ENCODE measurements at places on chromosomes 2 and 18.
A peak's percentile ranks its signal among the peaks of the same experiment; 100 is the strongest.

GRCh38 chr2:191824398-191824797 is 22.5 kb downstream of the CAVIN2 start:
- no peak for DNase-seq

DNA sequence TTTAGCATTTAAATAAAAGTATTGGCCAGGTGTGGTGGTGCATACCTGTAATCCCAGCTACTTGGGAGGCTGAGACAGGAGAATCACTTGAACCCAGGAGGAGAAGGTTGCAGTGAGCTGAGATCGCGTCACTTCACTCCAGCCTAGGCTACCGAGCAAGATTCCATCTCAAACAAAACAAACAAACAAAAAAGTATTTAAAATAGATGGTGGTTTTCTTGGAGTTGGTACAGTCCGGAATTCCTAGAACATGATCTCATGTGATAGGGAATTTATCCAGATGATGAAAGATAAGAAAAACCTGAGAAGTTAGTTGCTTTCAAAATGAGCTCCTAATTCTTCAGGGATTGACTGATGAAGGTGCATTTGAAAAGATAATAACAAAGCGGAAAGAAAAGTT is 62.0 kb downstream of the BIRC6 start:
- DNase-seq: no peak

GRCh38 chr2:239601880-239602279 is 201.1 kb upstream of the HDAC4 start:
- DNase-seq: no peak

DNA sequence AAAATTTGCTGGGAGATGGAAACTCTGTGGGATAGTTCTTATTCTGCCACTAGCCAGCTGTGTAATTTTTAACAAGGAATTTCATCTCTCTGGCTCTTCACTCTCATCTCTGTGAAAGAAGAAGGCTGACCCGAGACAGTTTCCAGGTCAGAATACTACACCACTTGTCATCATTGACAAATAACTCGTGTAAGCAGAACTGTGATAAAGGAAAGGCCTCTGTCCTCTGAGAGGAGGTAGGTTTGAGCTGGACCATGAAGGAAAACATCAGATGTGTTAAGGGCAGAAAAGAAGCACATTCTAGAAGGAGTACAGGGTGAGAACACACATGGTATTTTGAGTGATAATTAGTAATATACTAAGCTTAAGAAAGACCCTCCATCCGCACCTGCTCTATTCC is 211.4 kb upstream of the DDX18 start:
- no peak for DNase-seq

DNA sequence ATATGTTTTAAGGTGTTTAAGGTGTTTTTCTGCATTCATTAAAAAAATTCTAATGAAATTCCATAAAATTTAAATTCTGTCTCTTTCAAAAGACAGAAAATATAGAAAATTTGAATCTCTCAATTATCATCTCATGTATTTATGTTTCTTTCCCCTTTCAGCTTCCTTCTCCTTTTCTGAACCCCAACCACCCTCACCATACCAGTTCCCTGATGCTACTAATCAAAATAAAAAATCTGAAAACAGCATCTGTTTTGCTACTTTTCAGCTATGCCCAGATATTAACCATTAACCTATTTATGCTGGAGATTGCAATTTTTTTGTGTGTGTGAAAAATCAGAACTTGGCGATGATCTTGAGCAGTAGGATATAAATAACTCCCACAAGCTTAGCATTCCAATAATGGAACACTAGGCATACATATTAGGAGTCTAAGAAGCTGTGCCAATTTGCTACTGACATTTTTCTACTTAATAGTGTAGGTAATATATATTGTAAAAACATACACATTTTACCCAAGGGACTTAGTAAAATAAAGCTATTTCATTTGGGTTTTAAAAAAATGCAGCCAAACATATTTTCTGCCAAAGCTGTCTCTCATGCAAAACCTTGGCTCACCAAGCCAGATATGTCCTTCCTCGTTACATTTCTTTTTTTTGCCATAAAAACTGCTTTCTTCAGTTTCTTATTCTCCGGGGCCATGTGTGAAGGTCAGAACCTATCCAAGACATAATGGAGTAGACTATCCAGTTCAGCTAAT is 32.6 kb upstream of the AGPS start:
- DNase-seq: no peak

DNA sequence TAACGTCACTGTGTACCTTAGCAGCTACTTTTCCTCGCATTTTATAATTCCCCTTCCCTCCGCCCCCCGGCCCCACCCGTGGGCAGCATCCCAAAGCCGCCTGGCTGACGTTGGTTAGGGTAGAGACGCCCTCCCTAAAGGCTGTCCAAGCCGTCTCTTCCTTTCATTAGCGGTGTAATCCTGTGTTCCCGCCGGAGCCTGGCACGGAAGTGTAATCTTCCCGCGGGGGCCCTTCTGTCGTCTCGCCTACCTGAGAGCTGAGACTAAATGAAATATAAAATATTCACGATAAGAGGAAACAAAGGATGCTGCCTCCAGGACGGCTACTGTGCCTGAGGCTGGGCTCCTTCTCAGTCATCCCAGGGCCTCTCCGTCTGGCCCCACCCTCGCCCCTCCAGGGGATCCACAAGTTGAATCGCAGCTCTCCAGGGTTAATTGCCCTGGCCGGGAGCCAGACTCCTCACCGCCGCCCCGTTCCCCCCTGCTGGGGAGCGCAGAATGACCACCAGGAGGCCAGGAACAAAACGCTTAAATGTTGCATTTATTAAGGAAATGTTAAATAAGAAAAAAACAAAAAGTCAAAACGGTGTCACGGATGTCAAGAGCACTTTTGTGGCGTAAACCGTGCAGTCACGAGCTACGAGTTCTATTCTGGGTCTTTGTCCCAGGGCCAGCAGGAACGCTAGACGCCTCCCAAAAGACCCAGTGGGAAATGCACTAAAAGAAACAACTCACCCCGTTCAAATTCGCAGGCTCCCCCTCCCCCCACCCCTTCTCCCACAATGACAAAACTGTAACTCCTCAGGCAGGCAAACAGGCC is 1.5 kb downstream of the RPRM start:
- no peak for DNase-seq

GRCh38 chr2:176826984-176827668 is 385.5 kb upstream of the HNRNPA3 start:
- no peak for DNase-seq

DNA sequence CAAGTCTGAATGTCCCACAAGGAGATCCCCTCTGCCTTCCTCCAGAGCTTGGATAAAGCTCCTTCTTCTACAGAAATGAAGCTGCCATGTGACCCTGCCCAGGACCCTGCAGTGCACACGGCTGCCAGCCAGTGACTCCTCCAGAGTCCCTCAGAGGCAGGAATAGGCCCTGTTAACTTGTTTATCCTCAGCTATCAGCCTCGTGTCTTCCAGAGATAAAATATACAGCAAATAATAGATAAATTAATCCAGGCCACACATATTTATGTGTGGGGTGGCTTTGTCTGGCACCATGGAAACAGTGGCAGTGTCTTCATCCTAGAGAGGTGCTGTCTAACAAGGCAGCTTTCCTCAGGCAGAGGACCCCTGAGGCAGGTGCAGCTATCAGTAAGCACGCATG is 66.7 kb downstream of the TMEM18 start:
- DNase-seq: no peak

DNA sequence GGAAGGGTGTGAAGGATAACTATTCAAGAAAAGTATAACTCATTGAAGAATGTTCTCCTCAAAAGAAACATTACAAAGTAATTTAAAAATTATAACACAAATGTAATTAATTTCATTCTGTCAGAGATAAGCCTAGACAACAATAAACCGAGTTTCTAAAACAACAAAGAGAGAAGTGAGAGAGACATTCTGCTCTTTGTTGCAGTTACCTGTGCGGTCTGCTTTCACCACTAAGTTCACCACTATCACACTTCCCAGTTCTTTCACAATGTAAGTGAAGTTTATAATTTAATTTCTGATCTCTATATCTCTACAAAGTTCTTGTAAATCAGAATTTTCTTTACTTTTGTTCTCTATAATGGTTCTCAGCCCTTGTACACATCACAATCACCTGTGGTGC is 76.3 kb upstream of the FRZB start:
- DNase-seq: no peak

- DNase-seq: no peak
Observed at GRCh38 chr2:80326861-80327260, 22.3 kb upstream of the LRRTM1 start.

- DNase-seq: peak; percentile 86
Observed at GRCh38 chr18:48228301-48228715, 180.9 kb downstream of the ZBTB7C start.

DNA sequence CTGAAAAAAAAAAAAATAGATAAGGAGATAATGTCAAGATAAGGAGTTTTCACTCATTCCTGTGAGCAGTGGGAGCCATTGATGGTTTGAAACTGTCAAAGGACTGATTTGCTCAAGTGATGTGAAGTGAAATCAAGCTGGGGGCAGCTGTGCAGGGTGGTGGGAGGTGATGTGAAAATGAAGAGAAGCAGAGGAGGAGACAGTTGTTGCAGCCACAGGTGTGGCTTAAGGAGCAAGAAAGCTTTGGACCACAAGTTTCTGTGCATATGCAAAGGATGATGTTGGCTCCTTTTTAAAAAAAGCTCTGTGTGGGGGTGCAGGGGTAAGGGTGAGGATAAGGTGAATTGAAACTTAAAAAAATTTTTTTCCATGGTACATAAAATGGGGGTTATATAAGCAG is 8.3 kb downstream of the EFR3B start:
- DNase-seq: no peak

- no peak for DNase-seq
Observed at GRCh38 chr2:51424418-51424817, 392.5 kb upstream of the NRXN1 start.

DNA sequence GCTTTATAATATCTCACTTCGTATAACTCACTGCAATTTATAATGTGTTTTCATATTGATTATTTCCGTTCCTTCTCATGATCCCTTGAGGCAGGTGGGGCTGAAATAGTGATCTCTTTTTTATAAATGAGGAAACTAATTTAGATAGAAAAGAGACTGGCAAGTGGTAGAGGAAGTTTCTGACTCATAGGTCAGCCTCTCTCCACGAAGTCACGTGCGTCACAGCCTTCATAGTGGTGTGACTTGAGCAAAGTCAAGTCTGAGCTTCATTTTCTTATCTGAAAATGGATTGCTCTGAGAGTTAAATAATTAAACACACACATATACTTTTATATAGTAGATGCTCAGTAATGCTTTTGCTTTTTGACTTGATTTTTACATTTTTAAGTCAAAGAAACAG is 19.9 kb downstream of the ABCG5 start:
- DNase-seq: peak; percentile 62

GRCh38 chr18:28768791-28769768 is 592.1 kb upstream of the CDH2 start:
- no peak for DNase-seq

DNA sequence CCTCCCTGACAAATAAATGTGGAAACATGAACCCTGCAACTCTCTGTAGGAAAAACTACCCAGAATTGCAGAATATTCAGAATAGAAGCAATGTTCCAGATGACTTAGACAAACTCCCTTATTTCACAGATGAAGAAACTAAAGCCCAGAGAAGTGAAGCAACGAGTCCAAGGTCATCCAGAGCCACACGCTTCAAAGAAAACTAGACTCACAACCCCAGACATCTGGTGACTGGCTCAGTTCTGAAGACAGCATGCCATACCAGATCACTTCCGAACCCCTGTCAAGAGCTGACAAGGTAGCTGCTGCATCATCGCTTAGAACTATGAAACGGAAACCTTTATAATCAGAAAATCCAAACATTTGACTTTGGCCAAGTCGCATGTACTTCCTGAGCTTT is 101.3 kb downstream of the PID1 start:
- DNase-seq: no peak

GRCh38 chr2:241216211-241216761 is 27.8 kb downstream of the ANO7 start:
- no peak for DNase-seq

DNA sequence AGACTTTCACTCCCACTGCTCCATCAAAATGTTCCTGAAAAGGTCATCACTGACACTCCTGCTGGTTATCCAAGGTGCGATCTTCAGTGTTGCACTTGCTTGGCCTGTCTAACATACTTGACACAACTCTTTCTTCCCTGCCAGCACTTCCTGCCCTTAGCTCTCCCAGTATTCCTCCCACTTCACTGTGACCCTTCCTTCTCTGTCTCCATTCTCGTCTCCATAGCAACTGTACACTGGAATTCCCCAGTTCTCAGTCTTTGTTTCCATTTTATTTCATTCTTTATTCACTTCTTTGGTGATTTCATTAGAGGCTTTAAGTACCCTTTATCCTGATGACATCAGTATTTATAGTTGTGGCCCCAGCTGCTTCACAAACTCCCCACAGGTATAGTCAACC is 333.0 kb downstream of the IRS1 start:
- no peak for DNase-seq

DNA sequence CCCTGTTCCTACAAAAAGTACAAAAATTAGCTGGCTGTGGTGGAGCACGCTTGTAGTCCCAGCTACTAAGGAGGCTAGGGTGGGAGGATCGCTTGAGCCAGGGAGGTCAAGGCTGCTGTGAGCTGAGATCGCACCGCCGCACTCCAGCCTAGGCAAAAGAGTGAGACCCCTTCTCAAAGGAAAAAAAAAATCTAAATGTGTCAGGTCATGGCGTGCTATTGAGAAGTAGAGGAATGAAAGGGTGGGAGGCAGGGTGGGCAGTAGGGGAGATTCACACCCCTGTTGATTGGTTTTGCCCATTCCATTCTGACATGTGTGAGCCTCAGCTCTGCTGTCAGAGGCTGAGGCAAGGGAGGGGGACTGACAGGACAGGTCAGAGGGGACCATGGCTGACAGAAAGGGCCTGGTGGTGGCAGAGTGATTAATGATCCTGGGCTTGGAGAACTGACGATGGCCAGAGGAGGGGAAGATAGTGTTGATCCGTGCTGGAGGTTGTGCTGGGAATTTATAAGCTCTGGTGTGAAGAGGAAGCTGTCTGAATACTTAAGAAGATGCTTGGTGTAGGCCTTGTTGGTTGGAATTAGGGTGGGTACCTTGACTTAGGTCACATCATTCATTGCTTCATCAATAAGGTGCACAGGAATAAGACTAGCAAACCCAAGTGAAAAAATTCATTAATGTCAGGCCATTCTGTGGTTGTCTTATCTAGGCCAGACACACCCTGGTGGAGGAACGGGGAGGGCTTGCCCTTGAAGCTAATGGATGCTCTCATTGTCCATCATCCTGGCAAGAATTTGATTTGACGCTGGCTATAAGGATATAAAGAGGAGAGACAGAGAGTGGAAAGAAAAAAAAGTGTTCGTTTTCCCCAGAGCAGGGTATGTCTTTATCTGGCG is 19.1 kb upstream of the SMARCAL1 start:
- no peak for DNase-seq

DNA sequence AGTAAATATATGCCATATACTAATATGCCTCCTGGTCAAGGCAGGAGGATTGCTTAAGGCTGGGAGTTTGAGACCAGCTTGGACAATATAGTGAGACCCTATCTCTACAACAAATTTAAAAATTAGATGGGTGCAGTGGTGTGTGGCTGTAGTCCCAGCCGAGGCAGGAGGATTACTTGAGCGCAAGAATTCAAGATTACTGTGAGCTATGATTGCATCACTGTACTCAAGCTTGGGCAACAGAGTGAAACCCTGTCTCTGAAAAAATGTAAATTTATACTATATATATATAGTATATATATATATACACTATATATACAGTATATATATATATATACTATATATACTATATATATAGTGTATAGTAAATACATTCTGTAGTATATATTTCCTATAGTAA is 30.0 kb upstream of the NPC1 start:
- no peak for DNase-seq

Data from tibial artery (tissue), 4 donors.